Gastroesophageal sphincter (tissue), 4 donors: ENCODE measurements at places on chromosomes 13 and 19. TPM values are rescaled to one million over a fixed set of nuclear protein-coding genes. Genes with fewer than 3 reads are reported as not detected.

Gene SPIB
- total RNA-seq, result not detected

Gene KCNRG
- 3.0 TPM for total RNA-seq

Gene TRAPPC5
- 56.0 TPM for total RNA-seq

Gene ATP12A
- not detected for total RNA-seq

DNA sequence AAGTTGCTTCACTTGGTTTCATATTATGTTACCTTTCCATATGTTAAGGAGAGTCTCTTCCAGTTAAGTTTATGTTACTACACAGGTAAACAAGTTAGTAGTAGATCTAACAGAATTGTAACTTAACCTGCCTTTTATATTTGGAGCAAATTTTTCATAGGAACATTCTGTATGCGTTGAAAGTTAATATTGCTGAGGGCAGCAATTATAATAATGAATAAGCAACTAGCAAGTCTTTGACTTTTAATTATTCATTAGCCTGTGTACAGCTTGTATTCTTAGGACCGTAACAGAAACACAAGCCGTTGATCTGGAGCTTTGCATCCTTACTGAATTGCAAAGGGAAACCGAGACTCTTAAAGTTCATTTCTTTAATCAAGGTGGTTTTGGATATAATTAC is 11.6 kb downstream of the SUGT1 start:
- no peak for ATAC-seq

DNA sequence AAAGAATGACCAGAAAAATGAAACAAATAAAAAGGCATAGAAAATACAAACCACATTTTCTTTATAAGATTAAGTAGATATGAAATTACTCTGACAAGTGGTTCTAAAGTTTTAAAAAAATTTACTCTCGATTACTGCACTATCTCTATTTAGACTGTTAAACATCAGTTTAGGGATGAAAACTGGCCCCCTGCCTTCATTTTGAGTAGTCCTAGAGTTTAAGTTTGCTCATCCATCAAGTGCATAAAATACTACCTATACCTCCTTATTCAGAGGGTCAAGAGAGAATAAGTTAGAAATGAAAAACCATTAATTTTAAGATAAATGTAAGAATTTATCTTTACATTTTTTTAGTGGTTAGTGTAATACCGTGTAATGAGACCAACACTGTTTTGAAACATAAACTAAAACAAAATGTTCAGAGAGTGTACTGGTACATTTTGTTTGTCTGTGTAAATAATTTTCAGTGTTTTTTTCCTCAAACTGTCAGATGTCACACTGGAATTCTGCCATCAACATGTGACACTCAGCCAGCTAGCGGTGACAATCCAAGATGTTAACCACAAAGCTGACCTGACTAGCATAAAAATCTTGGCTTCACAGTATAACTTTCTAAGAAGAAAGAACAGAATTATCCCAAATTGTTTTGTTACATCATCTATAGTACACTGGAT is 184.8 kb upstream of the PCDH20 start:
- ATAC-seq, result peak; percentile 16

DNA sequence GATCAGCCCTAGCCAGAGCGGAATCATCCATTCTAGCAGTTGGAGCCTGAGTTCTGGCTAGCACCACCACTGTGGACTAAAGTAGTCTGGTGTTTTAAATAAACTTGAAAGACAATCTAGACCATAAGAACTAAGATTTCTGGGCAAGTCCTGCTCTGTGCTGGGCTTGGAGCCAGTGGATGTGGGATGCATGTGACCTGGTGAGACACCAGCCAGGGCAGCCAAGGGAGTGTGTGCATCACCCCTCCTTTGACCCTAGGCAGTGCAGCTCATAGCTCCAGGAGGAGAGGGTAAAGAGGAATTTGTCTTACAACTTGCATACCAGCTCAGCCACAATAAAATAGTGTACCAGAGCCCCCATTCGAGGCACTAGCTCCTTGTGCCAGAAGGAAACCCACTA is 21.0 kb downstream of the ITGBL1 start:
- no peak for ATAC-seq

- no peak for ATAC-seq
Observed at GRCh38 chr13:69857183-69857821, 250.3 kb upstream of the ATXN8OS start.

Gene GNG8
- total RNA-seq, result not detected

Gene CGB2
- not detected for total RNA-seq

GRCh38 chr13:34720618-34721017 is 221.5 kb upstream of the NBEA start:
- ATAC-seq, result no peak

DNA sequence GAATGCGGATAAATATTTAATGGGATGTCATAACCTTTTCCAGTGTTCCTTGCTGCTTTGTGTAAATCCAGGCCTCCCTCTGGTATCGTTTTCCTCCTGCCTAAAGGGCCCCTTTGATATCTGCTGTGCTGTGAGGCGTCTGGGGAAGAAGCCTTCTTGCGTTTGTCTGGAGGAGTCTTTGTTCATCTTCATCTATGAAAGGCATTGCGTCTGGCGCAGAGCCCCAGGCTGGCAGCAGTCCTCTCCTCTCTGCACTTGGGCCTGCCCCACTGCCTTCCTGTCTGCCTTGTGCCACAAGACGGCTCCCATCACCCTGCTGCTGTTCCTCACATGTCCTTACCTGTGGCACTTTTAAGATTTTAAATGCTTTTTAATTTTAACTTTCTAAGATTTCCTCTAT is 9.8 kb downstream of the PROZ start:
- no peak for ATAC-seq

DNA sequence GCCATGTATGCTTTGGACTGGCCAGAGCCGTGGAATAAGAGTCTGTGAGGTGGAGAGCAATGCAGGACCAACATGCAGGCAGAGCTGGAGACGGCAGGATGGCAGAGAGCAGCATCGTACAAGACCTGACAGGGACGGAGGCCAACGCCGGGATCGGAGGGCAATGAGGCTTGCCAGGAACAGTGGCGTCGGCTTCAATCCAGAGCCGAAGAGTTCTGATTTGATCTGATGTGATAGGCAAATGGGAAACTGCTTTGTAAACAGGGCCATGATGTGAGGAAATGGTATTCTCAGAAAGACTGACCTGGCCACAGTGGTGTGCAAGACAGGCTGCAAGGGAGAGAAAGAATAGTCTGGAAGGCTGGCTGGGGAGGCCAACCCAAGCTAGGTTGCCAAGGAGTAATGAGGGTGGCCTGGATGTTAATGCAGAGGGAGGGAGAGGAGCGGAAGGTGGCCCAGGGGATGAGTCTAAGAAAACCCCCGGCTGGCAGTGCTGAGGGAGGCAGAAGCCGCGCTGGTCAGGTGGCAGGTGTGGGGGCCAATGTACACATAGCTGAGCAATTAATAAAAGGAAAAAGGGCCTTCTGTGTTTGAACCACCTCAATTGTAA is 26.7 kb downstream of the RCBTB2 start:
- peak; percentile 18 for ATAC-seq

DNA sequence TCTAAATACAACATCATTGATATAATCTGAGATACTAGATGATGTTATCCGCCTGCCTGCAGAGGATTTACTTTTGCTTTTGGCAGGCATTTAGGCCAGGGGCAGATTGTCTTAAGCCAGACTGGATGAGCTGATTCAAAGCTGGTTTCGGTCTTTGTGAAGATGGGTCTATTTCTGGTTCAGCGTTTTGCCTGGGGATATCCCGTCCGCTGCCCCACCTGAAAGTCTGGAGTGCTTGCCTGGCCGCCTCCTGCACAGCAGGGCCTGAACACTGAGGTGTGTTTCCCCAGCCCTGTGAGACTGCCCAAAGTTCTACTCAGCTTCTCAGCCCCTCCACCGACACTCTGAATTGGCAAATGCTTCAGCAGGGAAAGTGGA is 149.7 kb downstream of the KATNAL1 start:
- no peak for ATAC-seq

Gene SIAH3
- total RNA-seq, result not detected

Gene PROSER1
- total RNA-seq, result 15.7 TPM

- peak; percentile 32 for ATAC-seq
Observed at GRCh38 chr19:8610041-8610935, at the start of gene ADAMTS10. ADAMTS10 (minus strand) TSS chr19:8610715; CDS start chr19:8605710, 5,005 bp downstream.

Gene TSPAN16
- not detected for total RNA-seq

Gene KCTD4
- total RNA-seq, result 0.78 TPM
